Endothelial cell (in vitro differentiated cells): ENCODE measurements at places on chromosomes 12 and 14. TPM values are rescaled to one million over a fixed set of nuclear protein-coding genes. Genes with fewer than 3 reads are reported as not detected.

GRCh38 chr14:99598774-99599173 lies 5.2 kb downstream of the CCDC85C start:
- peaks cover 66% of the 10 kb centered on the region for H3K4me1 ChIP-seq
- H3K27me3 ChIP-seq = peaks cover 14% of the 10 kb centered on the region
- H3K27ac ChIP-seq = no peak overlapping the region
- DNase-seq = no peak
- H3K4me3 ChIP-seq = peak overlapping the region; percentile 31
- peaks cover 6% of the 10 kb centered on the region for H3K36me3 ChIP-seq

- no peak overlapping the region for H3K27ac ChIP-seq
- no peak overlapping the region for H3K4me3 ChIP-seq
- no peaks in the 10 kb centered on the region for H3K36me3 ChIP-seq
Measured at GRCh38 chr12:47207829-47208248, 128.1 kb upstream of the AMIGO2 start.

The HVCN1 gene
- total RNA-seq = 11.9 TPM

The SLC17A8 gene
- not detected for total RNA-seq

The MUCL1 gene
- total RNA-seq = 15.4 TPM

DNA sequence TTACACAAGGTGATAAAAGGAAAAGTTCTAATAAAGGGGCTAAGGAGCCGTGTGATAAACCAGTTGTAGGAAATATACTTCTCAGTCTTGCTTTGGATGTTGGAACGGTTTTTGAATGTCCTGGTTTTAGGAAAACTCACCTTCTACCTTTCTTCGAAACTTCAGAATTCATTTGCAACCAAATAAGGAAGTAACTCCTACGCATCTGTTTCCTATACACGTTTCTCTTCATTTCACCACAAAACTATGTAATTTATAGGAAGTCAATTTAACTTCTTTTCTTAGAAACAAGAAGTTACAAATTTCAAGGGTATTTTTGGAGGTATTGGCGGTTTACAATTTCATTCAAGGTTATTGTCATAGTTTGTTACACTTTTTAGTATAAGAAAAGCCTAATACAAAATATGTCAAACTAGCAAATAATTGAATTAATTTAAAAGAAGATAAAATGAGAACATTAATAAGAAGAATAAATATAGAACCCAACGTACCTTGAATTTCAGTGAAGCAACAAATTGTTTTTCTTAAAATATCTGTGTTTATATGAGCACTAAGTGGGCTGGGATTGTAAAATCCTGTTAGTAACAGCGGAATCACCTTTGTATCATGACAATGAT lies 33.2 kb upstream of the CD69 start:
- H3K4me1 ChIP-seq = peaks cover 3% of the 10 kb centered on the region
- no peak overlapping the region for H3K27ac ChIP-seq
- no peaks in the 10 kb centered on the region for H3K27me3 ChIP-seq
- no peak for DNase-seq

The CACNA1C gene
- 11.1 TPM for total RNA-seq

- peak; percentile 4 for DNase-seq
- H3K36me3 ChIP-seq = no peaks in the 10 kb centered on the region
- no peak overlapping the region for H3K27ac ChIP-seq
- H3K27me3 ChIP-seq = no peaks in the 10 kb centered on the region
- no peak overlapping the region for H3K4me3 ChIP-seq
Measured at GRCh38 chr12:58148405-58148804, 207.0 kb downstream of the ATP23 start.

GRCh38 chr12:74539765-74540526 lies 2.3 kb downstream of the ATXN7L3B start:
- peaks cover 18% of the 10 kb centered on the region for H3K27me3 ChIP-seq
- H3K4me3 ChIP-seq = peak overlapping the region; percentile 98
- no peak overlapping the region for H3K27ac ChIP-seq
- peaks cover 41% of the 10 kb centered on the region for H3K4me1 ChIP-seq

DNA sequence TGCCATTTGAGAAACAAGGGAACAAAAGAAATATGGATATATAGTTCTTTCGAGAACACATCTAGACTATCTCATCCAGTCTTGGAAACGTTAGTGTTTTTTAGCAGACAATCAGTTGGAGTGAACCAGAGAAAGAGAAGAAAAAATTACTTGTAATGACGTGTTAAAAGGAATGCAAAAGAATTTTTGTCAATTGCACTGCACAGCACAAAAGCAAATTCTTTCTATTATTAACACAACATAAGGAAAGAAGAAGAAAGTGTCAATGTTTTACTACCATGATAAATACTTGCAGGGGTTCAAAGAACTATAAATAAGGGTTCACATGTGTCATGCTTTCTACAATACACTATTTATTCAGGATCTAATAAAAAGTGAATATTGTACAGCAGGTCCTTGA lies 27.5 kb upstream of the GSG1 start:
- H3K4me1 ChIP-seq = peaks cover 11% of the 10 kb centered on the region
- H3K4me3 ChIP-seq = no peak overlapping the region
- H3K27me3 ChIP-seq = no peaks in the 10 kb centered on the region
- peak overlapping the region; percentile 7 for H3K27ac ChIP-seq
- no peak for DNase-seq
- no peaks in the 10 kb centered on the region for H3K36me3 ChIP-seq

DNA sequence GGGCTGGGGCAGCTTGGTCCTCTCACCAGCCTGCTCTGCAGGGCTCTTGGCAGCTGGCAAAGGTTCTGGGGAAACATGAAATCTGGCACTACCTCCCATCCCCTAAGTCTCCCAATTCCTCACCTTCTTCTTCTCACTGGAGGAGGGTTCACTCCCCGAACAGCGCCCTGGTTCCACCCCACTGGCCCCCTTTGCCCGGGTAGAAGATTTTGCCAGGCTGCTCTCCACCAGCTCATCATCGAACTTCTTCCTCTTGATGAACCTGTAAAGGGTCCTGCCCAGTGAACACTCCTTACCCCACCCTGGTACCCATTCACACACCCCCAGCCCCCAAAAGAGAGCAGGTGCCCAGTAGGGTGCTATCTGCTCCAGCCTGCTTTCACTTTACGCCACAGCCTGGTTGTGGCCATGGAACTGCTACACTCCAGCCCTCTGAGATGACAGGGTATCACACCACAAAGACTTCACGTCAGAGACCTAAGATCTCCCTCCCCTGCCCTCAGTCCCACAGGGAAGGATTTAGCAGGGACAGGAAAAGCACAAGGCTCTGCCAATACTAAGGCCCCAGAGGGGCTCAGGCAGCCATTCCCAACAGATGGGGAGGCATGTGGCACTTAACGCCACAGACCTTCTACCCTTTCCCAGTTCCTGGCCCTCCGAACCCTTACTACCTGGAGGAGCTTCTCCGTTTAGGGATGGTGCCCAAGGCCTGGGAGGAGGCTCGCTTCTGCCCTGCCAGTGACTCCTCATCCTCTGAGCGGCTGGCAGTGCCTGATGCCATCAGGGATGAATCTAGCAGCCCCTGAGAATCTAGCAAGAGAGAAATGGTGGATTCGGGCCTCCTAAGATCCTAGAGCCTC lies 2.3 kb downstream of the MCRS1 start:
- H3K27ac ChIP-seq = no peak overlapping the region
- peaks cover 19% of the 10 kb centered on the region for H3K4me1 ChIP-seq
- no peak for DNase-seq
- H3K27me3 ChIP-seq = peaks cover 10% of the 10 kb centered on the region

The PARP2 gene
- 24.4 TPM for total RNA-seq

The PLEKHG7 gene
- total RNA-seq = not detected

- no peak for DNase-seq
- no peak overlapping the region for H3K27ac ChIP-seq
- no peaks in the 10 kb centered on the region for H3K27me3 ChIP-seq
- H3K4me3 ChIP-seq = no peak overlapping the region
- no peaks in the 10 kb centered on the region for H3K36me3 ChIP-seq
Measured at GRCh38 chr14:55733599-55733998, 153.6 kb downstream of the KTN1 start.

The TAS2R10 gene
- total RNA-seq = 0.87 TPM

The TRHDE gene
- 0.54 TPM for total RNA-seq

GRCh38 chr12:47843226-47843980 lies 23.7 kb upstream of the HDAC7 start:
- no peak overlapping the region for H3K4me3 ChIP-seq
- H3K4me1 ChIP-seq = peaks cover 36% of the 10 kb centered on the region
- H3K27ac ChIP-seq = no peak overlapping the region
- H3K27me3 ChIP-seq = peaks cover 14% of the 10 kb centered on the region
- H3K36me3 ChIP-seq = peaks cover 15% of the 10 kb centered on the region

The ARF3 gene
- 307 TPM for total RNA-seq

- H3K4me3 ChIP-seq = no peak overlapping the region
- H3K4me1 ChIP-seq = no peaks in the 10 kb centered on the region
- peaks cover 12% of the 10 kb centered on the region for H3K36me3 ChIP-seq
- H3K27ac ChIP-seq = no peak overlapping the region
- no peaks in the 10 kb centered on the region for H3K27me3 ChIP-seq
Measured at GRCh38 chr14:96316087-96316486, 47.1 kb downstream of the ATG2B start.

The IL26 gene
- not detected for total RNA-seq

GRCh38 chr14:88185843-88186242 lies 137.2 kb downstream of the KCNK10 start:
- DNase-seq = no peak
- no peaks in the 10 kb centered on the region for H3K36me3 ChIP-seq
- peaks cover 8% of the 10 kb centered on the region for H3K27me3 ChIP-seq
- H3K27ac ChIP-seq = no peak overlapping the region
- no peak overlapping the region for H3K4me3 ChIP-seq

The TARBP2 gene
- total RNA-seq = 45.3 TPM

- H3K27me3 ChIP-seq = no peaks in the 10 kb centered on the region
- no peaks in the 10 kb centered on the region for H3K36me3 ChIP-seq
- H3K4me1 ChIP-seq = no peaks in the 10 kb centered on the region
Measured at GRCh38 chr14:36746872-36747271, 85.2 kb downstream of the PAX9 start.

- DNase-seq = no peak
- H3K36me3 ChIP-seq = peaks cover 9% of the 10 kb centered on the region
- no peak overlapping the region for H3K27ac ChIP-seq
- peaks cover under 1% of the 10 kb centered on the region for H3K4me1 ChIP-seq
- H3K4me3 ChIP-seq = peak overlapping the region; percentile 56
Measured at GRCh38 chr14:23646648-23647549, 10.7 kb downstream of the DHRS2 start.

- DNase-seq = no peak
- peaks cover 10% of the 10 kb centered on the region for H3K4me1 ChIP-seq
- no peak overlapping the region for H3K4me3 ChIP-seq
Measured at GRCh38 chr14:61941421-61942150, 179.4 kb downstream of the SNAPC1 start.

The GPR65 gene
- 0.64 TPM for total RNA-seq
